Hypothalamus (tissue), 51 donors: ENCODE measurements at places on chromosomes 3 and 15.
A peak's percentile ranks its signal among the peaks of the same experiment; 100 is the strongest.

DNA sequence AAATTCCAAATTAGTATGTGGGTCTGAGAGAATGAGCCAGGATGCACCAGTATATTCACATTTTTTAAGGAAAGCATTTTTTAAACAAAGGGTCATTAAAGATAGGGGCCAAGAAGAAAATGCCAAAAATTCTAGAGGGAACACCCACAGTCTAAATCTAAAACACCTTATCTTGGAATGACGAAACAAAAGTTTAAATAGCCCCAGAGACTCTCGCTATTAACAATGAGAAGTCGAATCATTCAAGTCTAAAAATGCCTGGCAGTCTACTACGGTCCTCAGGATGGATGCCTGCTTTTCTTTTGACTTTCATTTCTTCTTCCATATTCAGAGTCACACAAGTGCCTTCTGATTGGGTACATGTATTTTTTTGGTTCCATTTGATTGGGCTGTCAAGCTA is 66.3 kb downstream of the SSUH2 start:
- DNase-seq: no peak

DNA sequence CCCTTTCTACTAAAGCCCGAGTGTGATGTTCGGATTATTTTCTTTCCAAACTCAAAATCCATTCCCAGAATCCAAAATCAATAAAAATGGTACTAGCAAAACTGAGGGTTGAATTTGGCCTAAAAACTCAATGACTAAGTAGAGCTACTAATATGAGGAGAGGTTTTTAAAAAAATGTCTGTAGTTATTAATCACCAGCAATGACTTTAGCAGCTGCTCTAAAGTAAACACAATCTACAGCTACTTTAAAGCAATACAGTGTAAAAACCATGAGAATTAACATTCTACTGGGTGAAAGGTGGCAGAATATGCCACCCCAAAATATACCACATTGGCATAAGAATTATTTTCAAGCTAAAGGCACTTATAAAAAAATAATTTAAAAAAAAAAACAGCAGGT is 23.5 kb downstream of the FHIT start:
- DNase-seq: no peak

GRCh38 chr15:62249501-62249900 is 84.4 kb upstream of the C2CD4B start:
- DNase-seq: no peak

DNA sequence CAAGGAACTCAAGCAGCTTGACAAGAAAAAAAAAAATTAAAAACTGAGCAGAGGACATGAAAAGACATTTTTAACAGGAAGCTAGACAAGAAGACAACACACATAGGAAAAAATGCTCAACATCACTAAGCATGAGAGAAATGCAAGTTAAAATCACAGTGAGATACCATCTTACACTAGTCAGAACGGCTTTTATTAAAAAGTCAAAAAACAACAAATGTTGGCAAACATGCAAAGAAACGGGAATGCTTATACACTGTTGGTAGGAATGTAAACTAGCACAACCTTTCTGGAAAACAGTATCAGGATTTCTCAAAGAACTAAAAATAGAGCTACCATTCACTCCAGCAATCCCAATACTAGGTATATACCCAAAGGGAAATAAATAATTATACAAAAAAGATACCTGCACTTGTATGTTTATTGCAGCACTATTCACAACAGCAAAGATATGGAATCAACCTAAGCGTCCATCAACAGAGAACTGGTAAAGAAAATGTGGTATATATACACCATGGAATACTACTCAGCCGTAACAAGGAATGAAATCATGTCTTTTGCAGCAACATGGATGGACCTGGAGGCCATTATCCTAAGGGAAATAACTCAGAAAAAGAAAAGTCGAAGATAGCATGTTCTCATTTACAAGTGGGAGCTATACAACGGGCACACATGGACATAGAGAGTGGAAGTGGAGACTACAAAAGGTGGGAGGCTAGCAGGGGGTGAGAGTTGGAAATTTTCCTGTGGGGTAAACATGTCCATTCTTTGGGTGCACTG is 5.2 kb downstream of the GOLIM4 start:
- no peak for DNase-seq

DNA sequence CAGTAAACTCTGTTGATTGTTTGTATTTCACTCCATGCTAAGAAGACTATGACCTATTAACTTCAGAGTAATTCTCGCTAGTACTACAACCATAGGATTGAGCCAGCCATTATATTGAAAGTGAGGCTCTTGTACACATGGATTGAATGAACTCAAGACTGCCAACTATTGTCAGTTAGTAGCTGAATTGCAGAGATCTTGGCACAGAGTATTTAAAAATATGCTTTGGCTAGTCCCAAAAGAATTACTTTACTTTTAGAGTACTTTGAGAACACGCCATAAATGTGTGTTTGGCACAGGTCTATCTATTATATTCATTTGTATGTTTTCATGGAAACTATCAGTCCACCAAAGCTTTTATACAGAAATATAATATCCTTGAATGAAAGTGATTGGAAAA is 226.7 kb upstream of the DCBLD2 start:
- no peak for DNase-seq

DNA sequence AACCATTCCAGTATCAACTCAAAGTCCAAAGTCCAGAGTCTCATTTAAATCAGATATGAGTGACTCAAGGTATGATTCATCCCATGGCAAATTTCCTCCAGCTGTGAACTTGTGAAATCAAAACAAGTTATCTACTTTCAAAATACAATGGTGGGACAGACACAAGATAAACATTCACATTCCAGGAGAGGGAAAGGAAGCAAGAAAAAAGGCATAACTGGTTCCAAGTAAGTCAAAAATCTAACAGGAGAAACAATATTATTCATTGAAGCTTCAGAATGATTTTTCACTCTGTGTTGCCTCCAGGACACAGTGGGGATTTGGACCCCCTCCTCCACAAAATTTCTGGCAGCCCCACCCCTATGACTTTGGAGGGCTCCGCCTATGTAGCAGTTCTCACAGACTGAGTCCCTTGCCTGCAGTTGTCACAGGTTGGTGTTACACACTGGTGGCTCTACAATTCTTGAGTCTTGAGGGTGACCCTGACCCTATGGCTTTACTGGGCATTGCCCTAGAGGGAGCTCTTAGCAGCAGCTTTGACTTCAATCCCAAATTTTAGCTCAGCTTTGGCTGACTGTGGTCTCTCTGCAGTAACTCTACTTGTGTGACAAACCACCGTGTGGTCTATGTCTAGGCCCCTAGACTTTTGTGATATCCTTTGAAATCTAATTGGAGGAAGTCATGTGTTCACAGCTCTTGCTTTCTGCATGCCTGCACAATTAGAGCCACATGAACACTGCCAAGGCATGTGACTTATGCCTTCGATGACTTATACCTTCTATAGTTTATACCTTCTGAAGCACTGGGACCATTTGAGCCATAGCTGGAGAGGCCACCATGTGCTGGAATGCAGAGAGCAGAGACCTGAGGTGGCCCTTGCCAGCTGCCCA is 644.2 kb downstream of the GRM7 start:
- no peak for DNase-seq

- no peak for DNase-seq
These were observed 20.8 kb downstream of the FAM174B start for GRCh38 chr15:92634671-92635201.

DNA sequence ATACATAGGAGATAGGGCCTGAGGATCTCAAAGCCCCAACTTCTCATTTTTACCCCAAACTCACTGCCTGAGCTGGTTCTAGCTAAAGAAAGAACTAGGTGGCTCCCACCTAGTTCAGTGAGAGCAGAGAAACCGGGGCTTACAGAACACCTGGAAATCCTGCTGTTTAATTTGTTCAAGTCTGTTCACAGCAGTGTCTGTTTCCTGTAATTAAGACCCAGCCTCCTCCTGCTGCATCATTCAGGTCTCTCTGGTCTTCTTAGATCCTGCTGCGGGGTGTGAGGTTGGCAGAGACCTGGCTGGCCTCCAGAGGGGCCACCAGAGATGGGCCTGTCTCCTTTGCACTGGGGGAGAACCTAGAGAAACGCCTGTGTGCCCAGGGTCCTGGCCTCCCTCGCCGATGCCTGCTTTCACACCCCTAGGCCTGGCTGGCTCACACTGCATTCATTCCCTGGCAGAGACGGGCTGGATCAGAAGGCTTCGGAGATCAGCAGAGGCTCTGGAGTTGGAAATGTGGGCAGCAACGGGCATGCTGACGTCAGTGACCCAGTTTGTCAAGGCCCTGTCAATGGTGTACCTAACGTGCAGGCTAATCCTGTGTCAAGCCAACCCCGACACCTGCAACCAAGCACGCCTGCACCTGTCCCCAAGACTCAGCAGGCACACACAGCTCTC is 4.9 kb upstream of the CHRNA3 start:
- no peak for DNase-seq

GRCh38 chr3:138271189-138271794 is 58.4 kb downstream of the NME9 start:
- no peak for DNase-seq

GRCh38 chr15:81060470-81060869 is 59.7 kb downstream of the TLNRD1 start:
- DNase-seq: no peak

GRCh38 chr15:64878705-64879104 is 33.0 kb upstream of the ANKDD1A start:
- no peak for DNase-seq

- no peak for DNase-seq
These were observed 126.3 kb downstream of the NSMCE3 start for GRCh38 chr15:29143293-29143692.

DNA sequence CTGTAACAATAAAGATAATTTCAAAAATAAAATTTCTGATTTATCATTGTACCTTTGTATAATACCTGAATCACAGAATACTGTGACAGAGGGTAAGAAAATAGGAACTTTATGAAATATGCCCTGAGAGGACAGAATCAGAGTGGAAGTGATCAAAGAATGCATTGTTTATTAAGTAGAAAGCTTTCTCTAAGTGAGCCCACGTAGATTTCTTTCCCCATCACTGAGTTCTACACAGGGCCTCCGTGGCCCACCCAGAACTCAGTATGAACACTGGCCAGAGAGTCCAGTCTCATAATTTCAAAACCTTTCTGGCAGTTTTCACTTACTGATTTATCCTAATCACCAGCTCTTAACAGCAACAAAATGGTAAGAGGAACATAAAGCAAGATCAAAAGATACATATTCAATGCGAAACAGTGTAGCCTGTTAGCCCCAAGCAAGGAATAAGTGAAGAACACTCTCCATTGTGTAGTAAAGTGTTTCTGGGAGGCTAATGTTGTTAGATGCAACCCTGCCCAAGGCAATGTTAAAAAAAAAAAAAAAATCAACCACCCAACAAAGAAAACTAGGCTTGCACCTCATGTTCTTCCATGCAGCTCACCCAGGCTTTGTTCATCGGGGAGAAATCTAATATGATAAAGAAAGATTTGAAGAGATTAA is 341.3 kb downstream of the LSAMP start:
- no peak for DNase-seq

- no peak for DNase-seq
These were observed 38.9 kb upstream of the SNTN start for GRCh38 chr3:63613561-63613960.

- DNase-seq: no peak
These were observed 430.2 kb downstream of the LPP start for GRCh38 chr3:188584162-188584529.

DNA sequence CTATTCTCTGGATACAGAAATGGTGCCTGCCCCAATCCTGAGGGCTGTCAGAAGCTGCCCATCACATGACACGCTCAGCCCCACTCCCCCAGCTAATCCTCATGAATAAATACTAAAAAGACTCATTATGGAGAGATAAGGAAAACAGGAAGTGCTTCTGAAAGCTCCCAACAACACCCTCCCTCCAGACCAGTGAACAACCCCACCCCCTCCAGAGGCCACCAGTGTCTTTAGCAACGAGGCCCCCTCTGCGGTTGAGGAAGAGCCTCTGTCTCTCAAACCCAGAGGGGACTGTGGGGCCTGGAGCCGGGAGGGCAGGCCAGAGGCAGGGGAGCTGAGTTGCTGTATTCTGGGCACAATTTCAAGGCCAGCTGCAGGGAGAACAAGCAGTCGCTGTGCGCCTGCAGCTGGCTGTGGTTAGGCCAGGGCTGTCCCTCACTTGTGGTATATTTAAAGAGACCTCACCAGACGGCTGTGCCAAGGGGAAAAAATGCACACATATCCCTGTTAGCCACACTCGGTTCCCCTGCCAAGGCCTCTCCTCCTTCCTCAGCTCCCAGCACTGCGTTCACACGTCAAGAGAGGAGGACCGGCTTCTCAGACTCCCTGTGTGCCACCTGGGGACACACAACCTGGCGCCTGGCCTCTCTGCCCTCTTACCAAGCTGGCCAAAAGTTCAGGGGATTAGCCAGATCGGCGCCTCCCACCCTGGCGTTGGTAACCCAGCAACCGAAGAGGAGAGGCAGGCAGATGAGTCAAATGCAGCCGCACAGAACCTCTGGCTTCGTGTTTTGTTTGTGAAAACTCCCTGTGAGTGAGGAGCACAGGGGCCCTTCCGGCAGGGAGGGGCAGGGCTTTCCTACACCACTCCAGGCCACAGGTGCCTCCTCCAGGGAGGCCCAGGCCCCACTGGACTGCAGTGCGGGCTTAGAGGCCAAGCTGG is 101.2 kb upstream of the ETV5 start:
- DNase-seq: peak; percentile 88

- no peak for DNase-seq
These were observed 224.5 kb downstream of the XXYLT1 start for GRCh38 chr3:195046441-195046840.

- DNase-seq: no peak
These were observed 119.1 kb downstream of the ADCY5 start for GRCh38 chr3:123329636-123330340.

DNA sequence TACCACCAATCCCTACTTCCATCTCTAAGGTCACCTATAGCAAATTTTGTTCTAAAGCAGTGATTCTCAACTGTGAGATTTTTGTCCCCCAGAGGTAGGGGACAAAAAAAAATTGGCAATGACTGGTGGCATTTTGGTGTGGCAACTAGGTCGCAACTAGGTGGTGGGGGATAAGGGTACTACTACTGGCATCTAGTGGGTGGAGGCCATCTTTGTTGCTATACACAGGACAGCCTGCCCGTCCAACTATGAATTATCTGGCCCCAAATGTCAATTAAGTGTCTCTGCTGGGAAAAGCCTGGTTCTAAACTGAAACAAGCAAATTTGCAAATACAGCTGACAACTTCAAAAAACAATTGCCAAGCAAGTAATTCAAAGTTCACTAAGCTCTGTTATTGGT is 1.4 kb downstream of the MTMR10 start:
- no peak for DNase-seq

GRCh38 chr3:23629181-23629894 is 176.4 kb upstream of the UBE2E1 start:
- no peak for DNase-seq
